ENCODE measurements at places on chromosomes 6 and 20.

DNA sequence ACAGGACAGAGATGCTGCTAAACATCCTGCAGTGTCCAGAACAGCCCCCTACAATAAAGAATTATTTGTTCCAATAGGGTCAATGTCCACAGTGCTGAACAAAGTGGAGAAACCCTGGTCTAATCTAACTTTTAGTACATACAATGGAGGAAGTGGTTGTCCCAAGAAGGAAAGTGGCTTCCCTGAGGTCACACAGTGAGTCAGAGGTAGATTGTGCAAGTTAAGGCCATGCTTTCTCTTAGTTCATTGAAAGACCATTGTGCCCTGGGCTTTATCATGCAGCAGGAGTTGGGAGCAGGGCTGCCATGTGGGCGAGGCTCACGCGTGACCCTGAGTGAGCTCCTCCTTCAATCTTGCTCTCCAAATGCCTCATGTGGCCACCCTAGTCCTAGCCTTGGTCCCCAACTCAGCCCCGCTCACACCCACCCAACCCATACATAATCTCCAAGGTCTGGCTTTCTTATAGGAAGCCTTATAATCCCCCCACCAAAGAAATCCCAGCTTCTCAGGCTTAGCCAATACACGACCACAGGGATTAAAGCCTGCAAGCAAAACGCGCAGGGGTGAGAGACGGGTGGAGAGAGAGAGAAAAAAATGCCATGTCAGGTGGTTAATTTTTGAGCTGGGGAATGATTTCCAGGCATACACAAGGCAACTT is 19.9 kb downstream of the SLC13A3 start:
- DNase-seq = no peak

DNA sequence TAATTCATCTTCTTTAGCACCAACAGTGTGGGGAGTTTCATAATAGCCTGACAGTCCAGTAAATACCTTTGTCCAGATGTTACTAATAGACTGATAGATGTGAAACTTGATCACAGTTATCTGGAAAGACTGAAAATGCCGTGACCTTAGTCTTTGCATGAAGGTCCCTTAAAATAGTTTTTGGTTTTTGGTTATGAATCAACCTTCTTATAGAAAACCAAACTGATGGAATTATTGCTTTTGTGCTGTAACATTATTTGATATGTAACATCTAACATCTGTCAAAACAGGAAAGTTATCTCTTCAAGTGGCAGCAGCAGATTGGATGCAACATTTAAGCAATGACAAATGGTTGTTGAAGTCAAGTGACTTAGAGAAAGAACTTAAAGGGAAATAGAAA is 190.4 kb downstream of the DOK5 start:
- no peak for DNase-seq

DNA sequence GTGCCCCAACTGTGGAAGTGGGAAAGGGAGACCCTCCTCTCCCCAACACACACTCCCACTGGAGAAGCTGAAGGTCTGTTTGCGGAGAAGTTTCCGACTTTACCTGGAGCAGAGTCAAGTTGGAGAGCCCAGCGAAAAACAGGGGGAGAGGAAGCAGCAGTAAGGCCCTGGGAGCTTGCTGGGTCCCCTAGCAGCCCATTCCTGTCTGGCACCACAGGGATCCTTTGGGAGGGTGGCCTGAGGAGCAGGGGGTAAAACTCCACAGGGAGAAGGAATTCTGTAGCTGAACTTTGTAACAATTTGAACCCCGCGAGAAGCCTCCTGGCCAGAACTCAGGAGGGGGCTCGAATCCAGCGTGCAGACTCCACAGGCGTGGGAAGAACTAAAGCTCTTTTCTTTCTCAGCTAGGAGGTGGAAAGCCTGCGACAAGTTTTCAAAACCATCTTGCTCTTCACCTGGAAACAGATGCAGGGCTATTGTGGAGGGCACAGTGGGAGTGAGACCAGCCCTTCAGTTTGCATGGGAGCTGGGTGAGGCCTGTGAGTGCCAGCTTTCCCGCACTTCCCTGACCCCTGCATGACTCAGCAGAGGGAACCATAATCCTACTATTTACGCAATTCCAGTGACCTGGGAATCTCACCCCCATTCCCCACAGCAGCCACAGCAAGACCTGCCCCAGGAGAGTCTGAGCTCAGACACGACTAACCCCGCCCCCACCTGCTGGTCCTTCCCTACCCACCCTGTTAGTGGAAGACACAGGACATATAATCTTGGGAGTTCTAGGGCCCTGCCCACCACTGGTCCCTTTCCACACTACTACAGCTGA is 25.8 kb downstream of the SERPINB9 start:
- no peak for DNase-seq

GRCh38 chr20:2327620-2328555 is 32.1 kb downstream of the TGM3 start:
- DNase-seq = no peak

DNA sequence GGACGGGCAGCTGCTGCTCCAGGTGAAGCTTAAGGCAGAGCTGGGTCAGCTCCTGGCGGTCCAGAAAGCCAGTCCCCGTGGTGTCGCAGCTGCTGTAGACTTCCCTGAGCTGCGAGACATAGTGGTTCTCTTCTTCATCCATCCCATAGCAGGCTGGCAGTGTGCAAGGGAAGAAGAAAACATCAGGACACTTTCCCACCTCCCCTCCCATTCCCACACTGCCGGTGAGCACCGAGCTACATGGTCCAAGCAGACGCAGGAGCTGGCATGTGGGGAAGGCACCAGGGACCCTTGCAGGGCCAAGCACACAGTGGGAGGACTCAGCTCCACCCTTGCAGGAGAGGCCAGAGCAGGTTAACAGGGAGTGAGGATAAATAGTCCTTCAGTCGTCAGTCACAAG is 58.9 kb downstream of the NINL start:
- no peak for DNase-seq

GRCh38 chr6:3841711-3842565 is 7.2 kb upstream of the FAM50B start:
- no peak for DNase-seq

- DNase-seq = peak; percentile 6
Observed at GRCh38 chr6:168126566-168127383, 47.8 kb upstream of the FRMD1 start.

DNA sequence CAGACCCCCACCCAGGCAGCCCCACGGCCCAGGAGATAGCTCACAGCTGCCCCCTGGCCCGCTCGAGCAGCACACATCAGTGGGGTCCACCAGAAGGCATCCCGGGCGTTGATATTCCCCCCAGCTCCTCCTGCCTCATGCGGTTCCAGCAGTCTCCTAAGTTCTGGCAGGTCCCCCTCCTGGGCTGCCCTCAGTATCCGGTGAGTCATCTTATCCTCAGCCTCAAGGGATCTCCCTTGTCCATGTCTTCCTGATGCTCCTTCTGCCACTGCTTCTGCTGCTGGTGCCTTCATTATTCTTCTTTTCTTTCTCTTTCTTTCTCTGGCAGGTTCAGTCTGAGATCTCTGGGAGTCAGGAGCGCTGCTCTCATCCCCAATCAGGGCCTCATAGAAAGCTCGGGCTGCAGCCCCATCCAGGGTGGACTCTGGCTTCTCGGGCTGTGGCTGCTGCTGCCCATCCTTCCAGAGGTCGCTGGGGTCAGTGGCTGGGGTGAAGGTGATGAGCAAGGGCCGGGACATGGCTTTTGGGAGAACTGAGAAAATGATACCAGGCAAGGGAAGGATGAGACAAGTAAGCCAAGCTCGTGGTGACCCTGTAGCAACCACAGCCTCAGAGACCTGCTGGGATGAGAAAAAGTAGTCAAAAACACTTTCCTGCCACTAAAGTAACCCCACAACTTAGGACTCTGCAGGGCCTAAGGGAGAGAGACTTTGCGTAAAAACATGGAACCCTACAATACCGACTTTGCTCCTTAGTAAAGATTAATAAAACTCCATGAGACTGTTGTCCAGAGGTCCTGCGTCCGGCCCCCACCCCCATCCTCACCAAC is 622 bp downstream of the GPANK1 start:
- no peak for DNase-seq

DNA sequence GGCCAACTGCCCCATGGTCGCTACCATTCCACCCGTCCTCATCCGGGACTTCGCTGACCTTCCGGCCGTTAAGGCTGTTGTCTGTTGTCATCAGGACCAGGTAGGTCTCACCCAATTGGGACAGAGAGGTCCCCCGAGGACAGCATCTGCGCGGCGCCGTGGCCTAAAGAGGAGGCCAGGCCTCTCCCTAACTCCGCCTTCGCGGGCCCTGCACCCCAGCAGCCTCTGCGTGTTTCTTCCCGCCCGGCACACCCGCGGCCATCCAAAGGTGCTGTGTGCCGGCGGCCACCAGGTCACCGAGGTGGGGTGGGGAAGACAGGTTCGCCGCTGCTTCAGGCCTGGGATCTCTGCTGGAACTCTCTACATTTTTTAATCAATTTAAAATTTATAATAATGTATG is 9.0 kb downstream of the OR2W1 start:
- DNase-seq = no peak

DNA sequence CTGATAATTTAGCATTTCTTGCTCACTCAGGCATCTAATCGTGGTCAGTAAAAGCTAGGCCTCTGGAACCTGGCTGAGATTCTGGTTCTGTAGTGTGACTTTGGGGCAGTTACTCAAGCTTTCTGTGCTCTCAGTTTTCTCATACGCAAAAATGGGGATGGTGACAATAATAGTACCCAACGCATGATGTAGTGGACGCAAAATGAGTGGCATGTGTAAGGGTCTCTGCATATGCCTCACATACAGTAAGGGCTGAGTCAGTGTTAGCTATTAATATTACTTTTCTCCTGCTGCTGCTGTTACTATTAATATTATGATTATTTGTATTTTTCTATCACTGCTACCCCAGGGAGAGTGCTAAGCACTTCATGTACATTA is 686 bp downstream of the GINS1 start:
- DNase-seq = no peak

- DNase-seq = no peak
Observed at GRCh38 chr6:20789162-20789561, 254.9 kb downstream of the CDKAL1 start.

DNA sequence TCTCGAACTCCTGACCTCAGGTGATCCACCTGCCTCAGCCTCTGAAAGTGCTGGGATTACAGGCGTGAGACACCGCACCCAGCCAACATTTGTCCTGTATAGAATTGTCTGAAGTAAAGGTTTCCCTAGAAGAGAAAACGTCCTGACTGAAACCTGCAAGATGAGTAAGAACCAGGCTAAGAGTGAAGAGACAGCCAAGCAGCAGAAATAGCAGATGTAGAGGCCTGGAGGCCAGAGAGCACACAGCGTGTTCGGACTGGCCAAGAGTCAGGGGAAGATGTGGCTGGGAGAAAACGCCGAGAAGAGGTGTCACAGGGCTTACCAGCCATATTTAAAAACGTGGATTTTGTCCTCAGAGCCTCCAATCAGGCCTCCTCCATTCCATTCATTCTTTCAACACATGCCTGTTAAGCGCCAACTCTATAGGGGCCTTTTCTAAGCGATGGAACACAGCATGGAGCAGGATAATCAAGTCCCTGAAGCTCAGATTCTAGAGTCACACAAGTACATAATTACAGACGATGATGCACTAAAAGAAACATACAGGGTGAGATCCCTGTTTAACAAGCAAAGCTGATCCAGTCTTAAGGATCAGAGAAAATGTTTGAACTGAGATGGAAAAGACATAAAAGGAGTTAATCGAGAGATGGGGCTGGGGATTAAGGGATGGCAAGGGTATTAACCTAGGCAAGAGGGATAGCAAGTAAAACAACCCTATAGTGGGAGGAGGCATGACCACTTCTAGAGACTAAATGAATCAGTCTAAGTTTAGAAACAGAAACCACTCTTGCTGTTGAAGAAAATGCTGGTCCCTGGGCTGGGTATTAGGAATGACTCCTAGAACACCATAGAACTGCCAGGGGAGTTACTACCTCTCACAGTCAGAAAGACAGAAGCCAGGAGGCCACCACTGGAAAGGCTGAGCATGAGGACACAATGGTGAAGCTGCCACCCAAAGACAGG is 4.8 kb downstream of the ZCCHC3 start:
- no peak for DNase-seq

GRCh38 chr6:159201336-159201735 is 32.1 kb downstream of the FNDC1 start:
- no peak for DNase-seq

DNA sequence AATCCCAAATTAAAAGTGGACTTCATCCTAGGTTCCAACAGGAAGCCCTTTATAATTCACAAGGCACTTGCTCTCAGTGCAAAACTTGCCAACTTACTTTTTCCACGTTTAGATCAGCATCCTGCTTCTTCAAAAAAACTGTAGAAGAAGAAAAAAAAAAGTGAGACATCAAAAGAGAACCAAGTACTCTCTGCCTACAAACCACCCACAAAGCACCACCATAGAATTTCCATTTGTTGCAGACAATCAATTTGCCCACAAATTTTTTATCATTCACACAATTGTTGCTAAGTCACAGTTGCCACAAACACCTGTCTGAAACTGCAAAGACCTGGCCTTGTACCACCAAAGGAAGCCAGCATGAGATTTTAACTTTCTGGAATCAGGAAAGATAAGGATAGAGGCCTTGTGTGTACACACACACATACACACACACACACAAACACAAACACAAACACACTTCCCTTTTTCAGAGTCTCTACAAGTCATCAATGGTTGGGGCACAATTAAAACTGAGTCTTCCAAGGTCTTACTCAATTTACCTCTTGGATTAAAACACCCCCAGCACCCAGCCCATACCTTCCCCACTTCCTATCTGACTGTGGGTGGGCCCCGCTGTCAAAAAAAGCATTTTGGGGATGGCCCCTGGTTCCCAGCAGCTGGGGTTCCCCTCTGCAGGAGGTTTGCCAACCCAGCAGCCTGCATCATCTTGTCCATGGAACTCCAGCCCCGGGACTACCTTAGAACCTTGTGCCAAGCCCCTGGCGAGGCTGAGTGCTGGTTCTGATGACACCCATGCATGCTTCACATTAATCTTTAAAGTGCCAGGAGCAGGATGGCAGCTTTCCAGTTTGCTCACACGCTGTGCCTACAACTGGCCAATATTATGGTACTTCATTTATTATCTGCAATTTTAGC is 26.5 kb downstream of the FYN start:
- no peak for DNase-seq

- no peak for DNase-seq
Observed at GRCh38 chr6:153800580-153801188, 238.4 kb upstream of the OPRM1 start.

DNA sequence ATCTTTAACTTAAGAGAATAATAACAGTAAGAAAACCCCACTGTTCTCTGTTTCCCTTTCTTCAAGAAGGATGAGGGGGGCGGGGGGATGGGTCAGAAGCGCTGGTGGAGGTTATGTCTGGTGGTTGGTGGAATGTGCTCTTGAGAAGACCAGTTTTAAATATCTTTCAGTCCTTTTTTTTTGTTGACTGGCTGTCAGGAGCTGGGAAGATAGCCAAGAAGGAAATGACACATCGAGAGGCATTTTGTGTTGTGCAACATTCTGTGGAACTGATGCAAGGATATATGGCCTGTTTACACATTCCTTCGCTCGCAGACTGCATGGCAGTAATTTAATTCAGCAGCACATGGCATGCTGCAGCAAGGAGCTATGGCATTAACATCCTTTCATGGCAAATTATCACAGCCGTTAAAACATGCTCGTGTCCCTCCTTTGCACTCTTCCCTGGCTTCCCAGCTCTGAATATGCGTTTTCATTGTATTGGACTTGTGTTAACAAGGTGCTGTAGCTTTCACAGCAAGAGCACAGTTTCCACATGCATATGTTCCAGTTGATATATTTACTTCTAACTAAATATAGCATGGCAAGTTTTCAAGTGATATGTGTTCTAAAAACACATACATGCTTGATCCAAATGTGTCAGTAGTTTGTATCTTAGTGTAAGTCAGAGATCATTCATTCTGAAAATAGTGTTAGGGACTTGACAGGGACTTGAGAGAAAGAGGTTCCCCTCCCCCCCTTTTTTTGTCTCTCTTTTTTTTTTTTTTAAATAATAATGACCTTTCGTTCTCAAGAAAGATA is 68.2 kb upstream of the SUPT3H start:
- no peak for DNase-seq

- DNase-seq = no peak
Observed at GRCh38 chr20:7687065-7687464, 253.2 kb downstream of the HAO1 start.

Data from progenitor cell of endocrine pancreas (in vitro differentiated cells).